Activated CD4-positive, alpha-beta T cell treated with anti-CD3 and anti-CD28 coated beads for 24 hours (primary cell): ENCODE measurements at places on chromosomes 4 and X.
A peak's percentile ranks its signal among the peaks of the same experiment; 100 is the strongest.

- no peak for DNase-seq
These were observed 22.0 kb downstream of the GUCY1B1 start for GRCh38 chr4:155780775-155781174.

DNA sequence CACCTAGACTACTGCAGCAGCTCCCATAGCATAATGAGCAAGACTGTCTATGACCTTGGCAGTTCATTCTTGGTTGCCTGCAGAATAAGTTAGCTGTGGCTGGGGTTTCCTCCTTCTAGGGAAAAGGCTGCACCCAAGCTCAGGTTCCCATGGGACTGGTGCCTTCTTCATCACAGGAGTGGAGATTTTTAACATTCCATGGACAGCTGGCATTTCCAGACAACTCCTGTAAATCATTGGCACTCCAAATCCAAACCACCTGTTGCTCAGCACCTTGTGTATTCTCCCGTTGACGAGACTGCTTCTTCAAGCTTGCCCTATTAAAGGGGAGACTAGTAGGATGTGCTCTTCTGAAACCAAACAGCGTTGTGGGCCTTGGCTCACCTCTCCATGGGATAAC lies 7.8 kb upstream of the NUP54 start:
- DNase-seq = no peak

DNA sequence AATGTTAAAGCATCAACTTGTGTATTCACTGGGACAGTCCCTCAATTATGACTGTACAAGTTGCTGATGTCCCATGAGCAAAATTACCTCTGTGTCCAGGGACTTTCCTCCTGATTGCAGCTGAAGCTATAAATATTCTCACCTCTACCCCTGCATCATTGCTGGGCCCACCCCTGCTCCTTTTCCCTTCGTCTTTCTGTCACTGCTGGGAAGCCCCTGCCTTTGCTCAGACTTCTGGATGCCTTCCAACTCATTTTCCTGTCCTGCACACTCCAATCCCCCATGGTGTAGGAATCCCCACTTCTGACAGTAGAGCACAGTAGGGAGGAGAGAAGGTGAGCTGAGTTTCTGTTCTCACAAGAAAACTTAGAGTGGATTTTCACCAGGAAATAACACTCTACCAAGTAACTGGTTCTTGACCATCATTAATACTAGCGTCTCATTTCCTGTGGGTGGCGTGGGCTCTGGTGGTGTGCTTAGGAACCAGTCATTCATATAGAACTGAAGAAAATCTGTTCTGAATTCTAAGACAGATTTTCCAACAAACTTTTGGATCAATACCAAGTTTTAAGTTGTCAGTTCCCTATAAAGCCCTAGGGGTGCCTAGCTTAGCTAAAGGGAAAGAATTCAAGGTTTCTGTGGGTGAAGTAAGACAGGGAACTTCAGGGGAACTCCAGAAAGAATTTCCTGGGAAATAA lies 136.2 kb upstream of the MED14 start:
- DNase-seq = peak; percentile 4

GRCh38 chr4:27248829-27249228 lies 388.2 kb downstream of the STIM2 start:
- no peak for DNase-seq

DNA sequence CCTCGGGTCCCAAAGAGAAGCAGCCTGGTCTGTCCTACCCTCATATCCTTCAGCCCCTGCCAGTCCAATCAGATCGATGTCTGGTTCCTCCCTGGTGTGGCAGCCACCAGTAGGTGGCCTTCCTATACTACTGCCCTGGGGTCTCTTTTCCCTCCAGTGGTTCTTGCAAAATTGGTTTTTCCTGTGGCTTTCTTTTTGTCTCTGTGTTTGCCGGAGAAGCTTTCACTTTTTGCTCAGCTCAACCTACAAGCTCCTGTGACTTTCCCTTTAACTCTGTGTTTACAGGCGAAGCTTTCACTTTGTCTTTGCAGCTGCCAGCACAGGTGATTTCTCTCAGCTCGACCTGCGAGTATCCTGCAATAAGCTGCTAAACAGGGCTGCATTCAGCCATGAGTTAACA lies 46.8 kb downstream of the UGT2A3 start:
- no peak for DNase-seq

- DNase-seq = no peak
These were observed 403.7 kb downstream of the IL15 start for GRCh38 chr4:142040043-142040442.

DNA sequence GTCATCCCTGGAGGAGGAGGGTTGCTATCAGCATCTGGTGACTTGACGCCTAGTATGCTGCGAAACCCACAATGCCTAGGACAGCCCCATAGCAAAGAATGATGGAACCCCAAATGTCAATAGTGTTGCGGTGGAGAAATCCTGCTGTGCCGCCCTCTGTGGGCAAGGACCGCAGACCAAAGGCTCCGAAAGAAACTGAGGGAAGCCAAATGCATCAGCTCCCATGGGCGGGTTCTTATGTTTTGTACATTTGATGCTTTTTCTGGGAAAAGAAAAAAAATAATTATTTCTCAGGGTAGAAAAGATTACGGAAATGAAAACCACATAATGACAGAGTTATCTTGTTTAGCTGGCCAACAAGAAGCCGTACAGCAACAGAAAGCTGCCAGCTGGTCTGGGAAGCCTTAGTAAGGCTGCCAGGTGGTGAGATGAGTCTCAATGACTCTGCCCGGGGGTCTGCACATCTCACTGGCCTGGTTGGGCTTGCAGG lies 95.0 kb upstream of the TBL1X start:
- no peak for DNase-seq
